Stimulated activated CD4-positive, alpha-beta T cell treated with anti-CD3 and anti-CD28 coated beads, Interleukin-15, amount 100 ng/mL, for 48 hours (primary cell): ENCODE measurements at places on chromosomes 2 and 18.

DNA sequence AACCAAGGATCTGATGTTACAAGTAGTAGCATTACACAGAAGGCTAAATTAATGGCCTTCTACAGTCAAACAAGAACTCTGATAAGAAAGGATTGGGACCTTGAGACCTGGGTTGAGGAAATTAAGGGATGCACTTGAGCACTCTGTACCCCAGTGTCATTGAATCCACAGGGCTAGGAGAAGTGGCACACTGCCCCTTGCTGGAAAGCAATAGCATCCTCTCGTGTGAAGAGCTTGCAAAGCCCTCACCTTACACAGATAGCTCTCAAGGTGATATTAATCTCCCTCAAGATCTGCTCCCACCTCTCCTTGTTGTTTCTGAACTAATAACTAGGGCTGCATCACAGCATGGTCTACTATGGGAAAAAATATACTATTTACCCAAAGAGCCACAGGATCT, 26.5 kb upstream of the CHST9 start:
- no peak for DNase-seq

DNA sequence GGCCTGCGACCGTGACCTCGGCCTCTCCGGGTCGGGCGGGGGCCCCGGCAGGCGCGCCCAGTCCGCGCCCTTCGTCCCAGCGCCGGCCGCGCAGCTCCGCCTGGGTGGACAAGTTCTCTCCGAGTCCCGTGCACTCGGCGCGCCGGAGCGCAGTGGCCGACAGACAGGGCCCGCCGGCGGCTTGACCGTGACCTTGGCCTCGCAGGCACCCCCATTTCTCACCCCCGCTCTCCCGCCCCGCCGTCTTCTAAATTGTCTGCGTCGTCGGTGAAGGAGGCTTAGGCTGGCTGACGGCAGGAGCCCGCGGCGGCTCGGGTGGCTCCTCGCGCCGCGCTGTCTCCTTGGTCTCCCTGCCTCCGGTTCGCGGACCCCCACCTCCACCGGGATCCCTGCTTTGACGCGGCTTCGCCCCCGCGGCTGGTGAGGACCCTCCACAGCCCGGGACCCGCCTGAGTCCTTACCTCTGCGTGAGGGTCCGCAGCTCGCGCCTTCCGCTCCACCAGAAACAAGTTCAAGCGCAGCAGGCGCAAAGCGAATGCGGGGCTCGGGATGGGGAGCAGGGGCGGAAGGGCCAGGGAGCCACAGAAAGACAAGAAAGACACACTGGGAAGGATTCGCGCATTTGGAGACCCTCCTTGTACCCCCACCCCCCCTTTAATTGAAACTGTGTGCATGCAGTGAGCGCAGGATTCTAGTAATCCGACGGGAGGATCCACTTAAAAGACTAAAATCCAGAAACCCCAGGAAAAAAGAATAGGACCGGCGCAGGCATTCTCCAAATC, 4.0 kb downstream of the PTGR3 start:
- no peak for DNase-seq

DNA sequence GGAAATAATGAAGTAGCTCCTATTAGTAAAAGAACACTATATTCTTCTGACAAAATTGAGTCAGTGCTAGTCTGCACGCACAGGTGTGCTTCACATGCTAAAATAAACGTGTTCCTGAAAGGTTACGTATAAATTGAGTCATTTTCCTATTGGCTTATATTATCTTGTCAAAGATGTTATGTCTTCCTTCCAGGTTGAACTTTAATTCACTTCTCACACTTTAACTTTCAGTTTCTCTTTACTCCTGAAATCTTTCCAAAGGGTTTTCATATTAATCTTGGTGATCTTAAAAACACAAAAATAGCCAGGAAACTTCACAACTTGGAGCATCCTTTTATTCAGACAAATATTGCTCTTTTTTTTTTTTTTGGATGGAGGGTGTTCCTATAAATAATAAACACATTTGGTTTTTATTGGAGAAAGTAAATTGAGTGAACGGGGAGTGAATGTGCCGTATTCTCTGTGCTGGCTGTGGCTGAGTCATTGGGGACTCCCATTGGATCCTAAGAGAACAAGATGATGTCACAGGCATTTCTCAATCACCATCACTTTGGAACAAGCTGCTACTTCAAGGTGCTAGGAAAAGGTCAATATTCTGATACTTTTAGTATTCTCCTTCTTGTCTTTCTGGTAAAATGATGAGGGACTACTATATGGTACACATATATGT, 150.2 kb upstream of the SPATS2L start:
- DNase-seq: no peak

DNA sequence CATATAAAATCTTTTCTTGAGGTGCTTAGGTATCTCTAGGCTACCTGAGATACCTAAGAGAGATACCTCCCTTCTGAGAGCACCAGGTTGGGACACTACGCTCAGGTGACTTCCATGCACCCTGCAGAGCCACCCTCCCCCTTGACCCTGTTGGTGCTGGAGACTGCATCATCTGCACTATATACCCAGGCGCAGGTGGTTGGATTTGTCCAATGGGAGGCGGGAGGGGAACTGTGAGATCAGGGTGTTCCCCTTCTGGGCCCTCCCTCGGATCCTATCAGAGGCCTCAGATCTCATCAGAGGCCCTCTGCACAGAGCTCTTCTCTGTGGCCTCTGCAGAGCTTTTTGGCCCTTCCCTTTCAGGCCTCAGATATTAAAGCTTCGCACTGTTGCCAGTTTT, 158.4 kb downstream of the SH3RF3 start:
- DNase-seq: no peak

DNA sequence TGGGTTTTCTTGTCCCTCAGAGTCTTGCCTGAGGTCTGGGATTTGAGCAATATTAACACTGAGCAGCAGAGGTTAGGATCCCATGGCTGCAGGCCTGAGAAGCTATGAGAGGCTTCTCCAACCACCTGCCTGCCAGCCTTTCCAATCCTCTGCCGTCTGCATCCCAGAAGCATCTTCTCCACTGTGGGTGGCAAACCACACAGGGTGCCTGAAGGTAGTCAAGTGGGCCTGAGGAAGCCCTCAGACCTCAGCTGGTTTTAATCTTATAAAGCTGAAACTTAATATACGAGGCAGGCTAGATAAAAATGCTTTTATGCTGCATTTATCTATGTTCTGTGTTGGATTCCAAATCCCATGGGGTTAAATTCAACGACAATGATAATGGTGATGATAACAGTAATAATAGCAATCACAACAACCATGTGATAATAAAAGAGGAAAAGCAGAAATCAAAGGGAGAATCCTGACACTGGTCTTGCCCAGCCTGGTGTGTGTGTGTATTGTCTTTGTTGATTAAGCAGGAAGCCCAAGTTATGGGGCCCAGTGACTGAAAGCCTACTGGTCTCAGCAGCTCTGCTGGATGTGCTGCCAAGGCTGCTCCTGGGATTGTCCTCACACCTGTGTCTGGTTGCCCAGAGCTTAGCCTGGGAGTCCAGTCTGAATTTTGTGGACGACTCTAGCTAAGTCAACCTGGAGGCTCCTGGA, 59.7 kb upstream of the LDAH start:
- DNase-seq: no peak

DNA sequence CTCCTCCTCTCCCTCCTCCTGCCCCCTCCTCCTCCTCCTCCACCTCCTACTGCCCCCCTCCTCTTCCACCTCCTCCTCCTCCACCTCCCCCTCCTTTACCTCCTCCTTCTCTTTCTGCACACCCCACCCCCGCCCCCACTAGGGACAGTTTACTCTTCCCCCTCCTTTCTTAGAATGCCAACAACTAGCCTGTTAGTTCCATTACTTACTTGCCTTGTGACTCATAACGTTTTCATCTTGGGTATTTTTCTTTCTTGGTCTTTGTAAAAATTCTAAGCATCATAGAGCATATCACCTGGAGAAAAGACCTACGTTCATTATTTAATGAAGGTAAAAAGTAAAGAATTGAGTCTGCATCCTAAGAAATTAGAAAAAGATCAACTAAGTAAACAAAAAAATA, 165.3 kb downstream of the NEDD4L start:
- no peak for DNase-seq

DNA sequence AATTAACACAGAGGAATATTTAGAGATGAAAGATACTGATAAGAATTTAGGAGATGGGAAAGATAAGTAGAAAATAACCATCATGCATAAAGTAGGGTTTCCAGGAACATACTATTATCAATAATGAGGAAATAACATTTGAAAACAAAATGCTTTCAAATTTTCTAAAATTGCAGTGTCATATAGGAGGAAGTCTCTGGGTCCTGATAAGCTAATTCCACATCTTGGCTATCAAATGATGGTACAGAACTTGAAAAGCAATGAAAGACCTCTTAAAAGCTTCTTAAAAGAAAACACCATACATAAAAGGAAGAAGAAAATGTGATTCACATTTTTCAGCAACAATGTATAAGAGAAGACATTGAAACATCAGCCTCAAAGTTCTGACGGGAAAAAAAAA, 1024.8 kb downstream of the TSN start:
- no peak for DNase-seq

- DNase-seq: no peak
Observed at GRCh38 chr18:24112874-24113615, 25.8 kb upstream of the CABYR start.

GRCh38 chr18:79598633-79599175, 80.9 kb upstream of the CTDP1 start:
- DNase-seq: no peak

DNA sequence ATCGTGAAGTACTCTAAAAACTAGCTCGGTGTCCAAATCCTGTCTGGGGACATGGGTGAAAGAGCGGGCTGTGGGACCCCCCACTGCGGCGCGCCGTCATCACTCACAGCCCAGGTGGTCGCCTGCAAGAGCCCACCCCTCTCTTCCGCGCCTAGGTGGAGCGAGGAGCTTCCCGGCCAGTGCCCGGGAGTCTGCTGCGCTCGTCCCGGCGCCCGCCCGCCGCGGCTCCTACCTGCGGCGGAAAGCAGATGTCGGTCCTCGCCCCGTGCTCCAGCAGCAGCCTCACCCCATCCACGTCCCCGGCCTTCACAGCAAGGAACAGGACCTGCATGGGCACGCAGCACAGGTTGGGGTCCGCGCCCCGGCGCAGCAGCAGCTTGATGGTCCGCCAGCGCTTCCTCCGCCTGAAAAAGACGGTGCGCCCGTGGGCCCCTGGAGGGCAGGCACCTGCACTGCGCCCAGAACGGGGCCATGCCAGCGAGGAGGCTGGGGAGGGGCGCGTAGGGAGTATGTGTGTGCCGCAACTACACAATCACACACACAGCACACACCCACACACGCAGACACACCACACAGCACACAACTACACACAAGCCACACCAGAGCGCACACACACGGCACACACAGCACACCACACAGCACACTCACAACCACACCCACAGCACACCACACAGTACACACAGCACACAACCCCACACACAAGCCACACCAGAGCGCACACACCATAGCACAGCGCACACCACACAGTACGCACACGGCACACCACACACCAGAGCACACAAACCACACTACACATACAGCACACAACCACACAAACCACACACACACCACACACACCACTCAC, 37.4 kb downstream of the ANKMY1 start:
- no peak for DNase-seq

- DNase-seq: no peak
Observed at GRCh38 chr2:192243488-192243887, 48.8 kb upstream of the TMEFF2 start.

DNA sequence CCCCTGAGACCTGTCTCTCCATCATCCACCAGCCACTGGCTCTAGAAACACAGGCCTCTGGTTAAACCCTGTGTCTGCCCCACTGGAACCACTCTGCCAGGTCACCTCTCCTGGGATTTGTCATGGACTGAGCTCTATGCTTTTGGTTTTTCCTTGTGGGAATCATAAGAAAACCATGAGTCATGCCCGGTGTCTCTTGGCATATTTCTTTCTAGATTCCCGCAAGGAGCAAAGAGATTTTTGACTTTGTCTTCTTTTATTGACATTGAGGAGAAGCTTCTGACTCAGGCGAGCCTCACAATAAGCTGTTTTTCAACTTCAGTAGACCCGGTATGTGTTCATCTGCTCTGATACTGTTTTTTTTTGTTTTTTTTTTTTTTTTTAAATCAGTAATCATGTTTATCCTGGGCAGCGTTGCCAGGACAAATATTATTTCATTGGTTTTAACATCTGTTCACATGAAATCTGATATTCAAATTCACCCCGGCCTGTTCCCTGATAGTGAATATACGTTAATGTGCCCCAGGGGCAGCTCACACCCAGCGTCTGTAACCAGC, 207.1 kb downstream of the ACKR3 start:
- DNase-seq: no peak

GRCh38 chr2:191618786-191619185, 59.1 kb upstream of the NABP1 start:
- no peak for DNase-seq

- no peak for DNase-seq
Observed at GRCh38 chr2:33241581-33241980, 234.9 kb upstream of the RASGRP3 start.

- DNase-seq: no peak
Observed at GRCh38 chr18:9707381-9708056, 582 bp upstream of the RAB31 start.

DNA sequence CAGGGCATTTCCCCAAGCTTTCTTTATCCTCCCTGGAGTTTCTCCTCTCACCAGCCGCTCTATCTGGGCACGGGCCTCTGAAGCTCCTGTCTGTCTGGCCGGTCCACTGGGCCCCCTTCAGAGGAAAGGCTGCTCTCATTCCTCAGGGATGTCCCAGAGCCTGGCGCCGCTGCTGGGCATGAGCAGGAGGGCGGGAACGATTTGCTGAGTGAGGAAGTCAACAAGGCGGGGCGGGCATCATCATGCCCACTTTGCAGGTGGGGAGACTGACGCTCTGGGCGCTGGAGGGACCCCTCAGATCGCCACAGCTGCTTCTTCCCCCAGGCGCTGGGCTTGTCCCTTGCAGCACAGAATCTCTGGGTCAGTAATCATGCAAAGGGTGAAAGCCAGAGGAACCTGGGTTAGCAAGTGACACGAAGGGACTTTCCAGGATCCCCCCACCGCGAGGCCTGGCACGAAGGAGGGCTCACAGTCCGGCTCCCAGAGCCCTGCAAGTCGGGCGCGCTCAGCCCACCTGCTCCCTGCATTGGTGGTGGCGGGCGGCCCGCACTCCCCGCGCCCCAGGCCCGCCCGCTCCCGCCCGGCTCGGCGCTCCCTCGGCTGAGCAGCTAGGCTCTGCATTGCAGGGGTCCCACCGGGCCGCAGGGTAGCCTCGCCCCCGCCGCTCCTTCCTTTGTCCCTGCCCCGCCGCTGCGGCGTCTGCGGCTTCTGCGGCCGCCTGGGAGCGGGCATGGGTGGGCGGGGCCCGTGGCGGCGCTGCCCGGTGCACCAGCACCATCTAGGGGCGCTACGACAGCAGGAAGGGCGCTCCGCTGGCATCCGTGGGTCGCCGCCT, 157.8 kb downstream of the CYRIA start:
- peak; percentile 3 for DNase-seq

DNA sequence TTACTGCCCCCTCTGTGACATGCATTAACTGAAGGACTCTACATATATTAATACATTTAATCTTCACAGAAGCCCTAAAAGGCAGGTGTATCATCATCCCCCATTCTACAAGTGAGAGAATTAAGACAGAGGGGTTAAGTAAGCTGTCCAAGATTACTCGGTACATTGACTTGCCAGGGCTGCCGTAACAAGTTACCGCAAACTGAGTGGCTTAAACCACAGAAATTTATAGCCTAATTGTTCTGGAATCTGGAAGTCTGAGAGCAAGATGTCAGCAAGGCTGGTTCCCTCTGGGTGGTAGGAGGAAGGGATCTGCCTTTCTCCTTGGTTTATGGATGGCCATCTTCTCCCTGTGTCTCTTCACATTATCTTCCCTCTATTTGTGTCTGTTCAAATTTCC, 605.5 kb downstream of the EPHA4 start:
- no peak for DNase-seq

GRCh38 chr2:233862261-233862768, 5.9 kb downstream of the MSL3B start:
- no peak for DNase-seq

GRCh38 chr2:11213090-11213638, 57.9 kb downstream of the SLC66A3 start:
- DNase-seq: no peak
